ENCODE measurements at places on chromosomes 4 and X. TPM values are rescaled to one million over a fixed set of nuclear protein-coding genes. Genes with fewer than 3 reads are reported as not detected.

- H3K4me1 ChIP-seq, result no peaks in the 10 kb centered on the region
- no peak for DNase-seq
- H3K27ac ChIP-seq, result no peak overlapping the region
- H3K4me3 ChIP-seq, result no peak overlapping the region
- H3K27me3 ChIP-seq, result no peaks in the 10 kb centered on the region
These were observed 104.4 kb downstream of the ADRA2C start for GRCh38 chr4:3870567-3870962.

DNA sequence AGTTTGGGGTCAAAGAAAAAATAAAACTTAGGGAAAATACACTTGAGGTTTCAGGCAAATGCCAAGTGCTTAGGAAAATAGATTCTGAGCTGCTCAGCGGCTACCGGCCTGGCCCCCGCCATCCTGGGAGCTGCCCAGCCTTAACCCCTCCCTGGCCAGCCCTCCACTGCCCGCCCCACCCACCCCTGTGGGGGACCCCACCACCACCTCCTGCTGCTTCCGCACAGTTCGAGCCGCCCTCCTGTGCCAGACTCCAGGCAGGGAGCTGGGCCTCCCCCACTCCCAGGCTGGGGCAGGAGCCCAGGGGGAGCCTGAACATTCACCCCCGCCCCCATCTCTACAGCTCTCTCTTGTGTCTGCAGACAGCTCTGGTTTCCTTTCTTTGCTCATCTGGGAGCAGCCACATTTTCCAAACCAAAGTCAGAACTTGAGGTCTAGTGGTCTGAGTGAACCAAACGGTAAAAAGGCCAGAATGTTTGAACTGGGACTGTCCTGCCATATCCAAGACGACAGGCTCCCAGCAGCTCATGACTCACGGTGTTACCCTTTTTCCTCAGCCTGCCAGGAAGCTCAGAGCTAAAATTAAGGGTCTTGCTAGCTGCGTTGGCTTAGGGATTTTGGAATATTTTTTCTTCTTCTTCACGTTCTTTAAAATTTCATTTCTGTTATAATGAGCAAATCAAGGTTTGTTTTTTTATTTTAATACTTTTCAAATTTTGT, 4.7 kb upstream of the FGFR3 start:
- no peaks in the 10 kb centered on the region for H3K4me1 ChIP-seq
- H3K27me3 ChIP-seq, result no peaks in the 10 kb centered on the region
- H3K27ac ChIP-seq, result no peak overlapping the region
- H3K4me3 ChIP-seq, result no peak overlapping the region
- DNase-seq, result no peak
- H3K36me3 ChIP-seq, result no peaks in the 10 kb centered on the region

DNA sequence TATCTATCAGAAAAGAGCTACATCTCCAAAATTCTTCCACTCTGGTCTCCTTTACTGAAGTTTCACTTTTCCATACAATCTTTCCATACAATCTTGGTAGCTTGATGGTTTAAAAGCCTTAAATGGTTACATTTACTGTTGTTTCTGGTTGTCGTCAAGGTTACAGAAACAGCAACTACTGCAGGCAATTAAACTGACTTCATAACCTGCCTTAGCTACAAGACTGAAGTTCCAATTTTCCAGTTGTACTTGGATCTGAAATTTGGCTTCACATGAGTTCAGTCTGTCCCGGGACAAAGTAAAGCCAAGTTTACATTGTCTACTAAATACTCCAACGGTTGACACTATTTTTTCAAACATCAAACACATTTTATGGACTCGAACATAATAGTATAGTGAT, 326.4 kb downstream of the ANKRD50 start:
- no peaks in the 10 kb centered on the region for H3K36me3 ChIP-seq
- H3K27ac ChIP-seq, result no peak overlapping the region
- H3K27me3 ChIP-seq, result no peaks in the 10 kb centered on the region
- no peaks in the 10 kb centered on the region for H3K4me1 ChIP-seq

DNA sequence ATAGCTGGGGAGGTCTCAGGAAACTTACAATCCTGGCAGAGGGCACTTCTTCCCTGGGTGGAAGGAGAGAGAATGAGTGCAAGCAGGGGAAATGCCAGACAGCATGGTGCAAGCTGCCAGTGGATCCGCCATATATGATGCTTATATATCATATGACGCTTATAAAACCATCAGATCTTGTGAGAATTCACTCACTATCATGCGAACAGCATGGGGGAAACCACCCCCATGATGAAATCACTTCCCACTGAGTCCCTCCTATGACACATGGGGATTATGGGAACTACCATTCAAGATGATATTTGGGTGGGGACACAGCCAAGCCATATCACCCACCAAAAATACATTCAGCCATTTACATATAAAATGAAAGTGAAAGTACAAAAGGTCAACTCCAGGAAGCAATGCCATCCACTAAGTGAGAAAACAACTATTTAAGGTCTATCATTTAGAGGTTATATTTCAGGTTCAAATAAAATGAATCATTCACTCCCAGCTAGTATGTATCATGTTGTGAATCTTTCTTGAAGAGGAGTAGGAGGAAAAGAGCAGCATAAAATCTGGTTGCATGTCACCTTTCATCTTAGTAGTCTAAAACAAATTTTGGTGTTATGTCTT, 20.3 kb upstream of the DYNLT3 start:
- H3K27ac ChIP-seq, result no peak overlapping the region
- DNase-seq, result no peak
- peaks cover 2% of the 10 kb centered on the region for H3K27me3 ChIP-seq
- no peaks in the 10 kb centered on the region for H3K36me3 ChIP-seq

DNA sequence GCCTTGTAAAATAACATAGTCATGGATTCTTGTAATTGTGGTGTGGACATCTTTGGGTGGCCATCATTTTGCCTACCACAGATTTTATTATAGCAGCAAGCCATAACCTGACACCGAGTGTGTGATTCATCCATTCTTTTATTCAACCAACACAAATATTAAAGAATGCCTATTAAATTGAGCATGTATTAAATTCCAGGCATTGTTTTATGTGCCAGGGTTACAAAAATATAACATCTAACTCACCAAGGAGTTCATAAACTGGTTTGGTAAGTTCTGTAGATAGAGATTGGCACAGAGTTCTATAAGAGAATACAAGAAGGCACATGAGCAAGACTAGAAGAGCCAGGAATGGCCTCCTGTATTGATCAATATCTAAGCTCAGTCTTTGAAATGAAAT, 18.0 kb downstream of the NBDY start:
- H3K27ac ChIP-seq, result no peak overlapping the region
- no peaks in the 10 kb centered on the region for H3K4me1 ChIP-seq
- H3K4me3 ChIP-seq, result no peak overlapping the region
- DNase-seq, result no peak
- no peaks in the 10 kb centered on the region for H3K36me3 ChIP-seq
- no peaks in the 10 kb centered on the region for H3K27me3 ChIP-seq

GRCh38 chrX:39152106-39152649, 350.9 kb downstream of the MID1IP1 start:
- H3K4me3 ChIP-seq, result no peak overlapping the region
- no peak for DNase-seq
- no peak overlapping the region for H3K27ac ChIP-seq

DNA sequence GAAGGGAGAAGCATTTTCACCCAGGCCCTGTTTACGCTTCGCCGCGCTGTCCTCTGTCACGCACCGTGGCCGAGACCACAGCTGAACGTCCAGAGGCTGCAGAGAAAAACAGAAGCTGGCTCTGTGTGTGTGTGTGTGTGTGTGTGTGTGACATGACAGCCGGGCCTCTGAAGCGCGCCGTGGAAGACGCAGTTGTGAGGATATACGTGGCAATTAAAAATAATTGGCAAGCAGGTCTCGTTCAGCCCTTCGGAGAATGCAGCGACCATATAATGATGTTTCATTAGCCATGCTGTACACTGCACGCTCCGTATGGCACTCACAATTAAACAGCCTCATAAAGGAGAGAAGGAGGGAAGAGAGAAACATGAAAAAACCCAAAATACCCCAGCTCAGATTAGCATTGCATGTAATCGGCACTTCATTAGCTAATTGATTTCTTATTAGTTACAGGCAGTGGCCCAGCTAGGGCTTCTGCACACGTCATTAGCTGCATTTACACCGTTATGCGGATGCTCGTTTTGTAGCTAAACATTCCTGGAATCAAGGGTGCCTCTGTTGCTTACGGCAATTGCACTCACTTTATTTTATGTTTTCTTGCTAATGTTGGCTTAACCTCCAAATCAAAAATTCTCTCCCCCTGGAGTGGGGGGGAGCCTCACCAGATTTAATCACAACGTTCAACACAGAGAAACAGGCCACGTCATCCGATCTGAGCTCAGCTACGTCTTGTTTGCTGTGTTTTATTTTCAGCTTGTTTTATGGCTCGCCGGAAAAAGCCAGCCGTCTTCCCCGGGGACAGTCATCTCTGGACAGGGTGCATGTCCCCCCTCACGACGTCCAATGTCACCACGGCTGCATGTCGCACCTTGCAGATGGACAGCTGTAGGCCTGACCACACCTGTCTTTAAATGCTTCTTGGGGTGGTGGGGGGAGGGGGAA, 74.6 kb upstream of the SHOX start:
- no peak overlapping the region for H3K4me3 ChIP-seq
- no peak overlapping the region for H3K27ac ChIP-seq
- no peaks in the 10 kb centered on the region for H3K4me1 ChIP-seq
- H3K36me3 ChIP-seq, result no peaks in the 10 kb centered on the region
- no peaks in the 10 kb centered on the region for H3K27me3 ChIP-seq
- DNase-seq, result no peak

GRCh38 chrX:12947545-12948235, 27.2 kb upstream of the TMSB4X start:
- H3K27me3 ChIP-seq, result no peaks in the 10 kb centered on the region
- H3K4me3 ChIP-seq, result peak overlapping the region; percentile 45
- no peak for DNase-seq
- H3K36me3 ChIP-seq, result no peaks in the 10 kb centered on the region
- peak overlapping the region; percentile 89 for H3K27ac ChIP-seq
- H3K4me1 ChIP-seq, result peaks cover 62% of the 10 kb centered on the region

DNA sequence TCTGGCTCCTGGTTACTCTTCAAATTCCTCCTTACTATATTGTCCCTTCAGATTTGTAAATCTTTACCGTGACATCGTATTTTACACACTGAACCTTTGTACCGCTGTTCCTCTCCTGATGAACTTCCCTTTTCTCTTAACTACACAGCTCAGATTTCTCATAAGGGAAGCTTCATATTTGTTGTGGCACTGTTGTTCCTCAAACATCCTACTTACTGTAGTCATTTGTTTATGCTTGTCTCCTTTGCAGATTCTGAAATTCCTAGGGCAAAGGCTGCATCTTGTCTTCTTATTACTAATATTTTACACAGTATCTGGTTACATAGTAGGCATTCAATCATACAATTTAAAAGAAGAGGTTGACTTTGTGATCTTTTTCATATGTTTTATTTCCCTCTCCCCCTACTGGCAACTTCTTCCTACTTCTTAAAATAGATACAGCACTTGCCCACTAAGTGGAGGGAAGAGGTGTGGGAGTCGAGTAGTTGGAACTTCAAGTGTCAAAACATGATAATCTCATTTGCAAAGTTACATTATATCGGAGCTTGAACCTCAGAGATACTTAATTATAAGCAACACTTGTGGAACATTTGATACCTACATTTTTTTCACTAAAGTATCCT, 50.0 kb downstream of the TET2 start:
- H3K4me3 ChIP-seq, result no peak overlapping the region
- DNase-seq, result no peak
- no peak overlapping the region for H3K27ac ChIP-seq
- H3K36me3 ChIP-seq, result no peaks in the 10 kb centered on the region
- peaks cover 5% of the 10 kb centered on the region for H3K4me1 ChIP-seq

- no peak within 1 kb of the TSS for H3K27ac ChIP-seq
- peaks cover 6% of the 10 kb centered on the region for H3K4me1 ChIP-seq
- no peak within 1 kb of the TSS for H3K4me3 ChIP-seq
- no peak for DNase-seq
- no peaks in the 10 kb centered on the region for H3K36me3 ChIP-seq
These were observed at the start of gene TMPRSS11E for GRCh38 chr4:68447201-68447600. TMPRSS11E (plus strand) TSS chr4:68447463; CDS start chr4:68447513, 50 bp downstream.

The AKAP14 gene
- not detected for total RNA-seq

The UBQLN2 gene
- 49.6 TPM for total RNA-seq

The WDR1 gene
- 326 TPM for total RNA-seq

DNA sequence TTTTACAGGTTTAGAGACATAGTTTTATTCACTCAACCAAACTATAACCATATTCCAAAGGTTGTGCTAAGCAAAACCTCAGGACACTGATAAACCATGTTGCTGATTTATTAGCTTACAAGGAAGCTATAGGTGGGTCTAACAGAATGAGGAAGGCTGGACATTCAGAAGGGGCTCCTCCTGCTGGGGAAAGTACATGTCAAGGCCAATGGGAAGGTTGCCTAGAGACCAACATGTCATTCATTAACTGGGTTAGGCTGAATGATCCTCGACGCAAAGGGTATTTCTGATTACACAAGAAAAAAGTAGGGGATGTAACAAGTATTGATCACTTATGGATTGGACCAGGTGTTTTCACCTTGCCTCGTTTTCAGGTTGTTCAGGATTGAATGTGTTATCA, 30.3 kb downstream of the SLC10A6 start:
- no peaks in the 10 kb centered on the region for H3K36me3 ChIP-seq
- no peak for DNase-seq
- no peaks in the 10 kb centered on the region for H3K27me3 ChIP-seq

The MID1 gene
- total RNA-seq, result not detected

The AWAT2 gene
- not detected for total RNA-seq

DNA sequence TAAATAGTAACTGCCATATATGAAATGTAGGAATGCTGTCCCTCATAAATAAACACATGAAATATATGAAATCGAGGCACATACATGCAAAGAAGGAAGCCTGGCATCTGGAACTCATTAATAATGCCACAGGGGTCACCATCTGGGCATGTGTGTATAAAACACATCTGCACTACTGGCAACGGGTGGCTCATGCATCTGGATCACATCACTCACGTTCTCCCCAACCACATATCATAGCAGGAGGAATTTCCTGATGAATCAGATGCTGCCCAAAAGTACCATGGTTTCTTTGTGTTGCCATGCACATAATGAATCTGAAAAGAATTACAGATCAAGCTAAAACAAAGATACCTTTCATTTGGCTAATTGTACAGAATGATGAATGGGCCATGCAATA, 28.6 kb downstream of the RNF175 start:
- DNase-seq, result no peak
- no peaks in the 10 kb centered on the region for H3K36me3 ChIP-seq
- H3K4me3 ChIP-seq, result no peak overlapping the region
- no peak overlapping the region for H3K27ac ChIP-seq
- H3K4me1 ChIP-seq, result no peaks in the 10 kb centered on the region

The SLC34A2 gene
- total RNA-seq, result not detected

GRCh38 chr4:533318-534100, 34.5 kb downstream of the PIGG start:
- H3K36me3 ChIP-seq, result peaks cover 38% of the 10 kb centered on the region
- H3K27ac ChIP-seq, result no peak overlapping the region
- no peak overlapping the region for H3K4me3 ChIP-seq
- no peak for DNase-seq
- H3K27me3 ChIP-seq, result no peaks in the 10 kb centered on the region

DNA sequence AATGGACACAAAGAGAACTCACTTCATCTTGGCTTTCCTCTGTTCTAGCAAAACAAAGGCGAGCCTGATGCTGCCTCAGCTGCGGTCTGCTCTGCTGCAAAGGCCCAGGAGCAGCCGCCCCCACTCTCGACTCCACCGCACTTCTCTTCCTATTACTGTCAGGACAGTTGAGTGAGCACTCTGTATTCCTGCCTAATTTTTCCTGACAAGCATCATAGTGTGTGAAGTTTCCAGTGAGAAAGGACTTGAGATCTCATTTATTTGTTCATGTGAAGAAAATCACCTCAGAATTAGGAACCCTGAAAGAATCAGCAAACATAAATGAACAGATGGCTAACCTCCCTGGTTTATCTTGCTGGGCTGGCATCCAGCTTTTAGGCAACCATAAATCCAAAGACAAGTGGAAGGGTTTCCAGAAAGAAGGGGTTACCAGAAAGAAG, 15.6 kb downstream of the SCARB2 start:
- peaks cover 30% of the 10 kb centered on the region for H3K36me3 ChIP-seq
- H3K27ac ChIP-seq, result no peak overlapping the region
- H3K27me3 ChIP-seq, result no peaks in the 10 kb centered on the region
- H3K4me3 ChIP-seq, result no peak overlapping the region
- peak; percentile 13 for DNase-seq
